Activated naive CD4-positive, alpha-beta T cell treated with anti-CD3 and anti-CD28 coated beads, Interleukin-2, amount 50 U/mL, for 16 hours (primary cell): ENCODE measurements at places on chromosomes 5 and 9.

DNA sequence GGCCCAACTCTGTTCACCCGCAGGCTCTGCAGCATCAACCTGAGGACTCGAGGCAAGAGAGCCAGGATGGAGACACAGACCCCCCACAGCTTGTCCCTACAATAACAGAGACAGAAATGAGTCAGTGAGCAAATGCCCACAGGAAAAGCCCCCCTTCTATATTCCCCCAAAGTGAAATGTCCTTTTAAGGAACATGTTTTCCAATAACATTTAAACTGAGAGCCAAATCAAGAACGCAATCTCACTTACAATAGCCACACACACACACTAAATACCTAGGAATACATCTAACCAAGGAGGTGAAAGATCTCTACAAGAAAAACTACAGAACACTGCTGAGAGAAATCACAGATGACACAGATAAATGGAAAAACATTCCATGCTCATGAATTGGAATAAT lies 49.0 kb downstream of the TEX10 start:
- DNase-seq = no peak

DNA sequence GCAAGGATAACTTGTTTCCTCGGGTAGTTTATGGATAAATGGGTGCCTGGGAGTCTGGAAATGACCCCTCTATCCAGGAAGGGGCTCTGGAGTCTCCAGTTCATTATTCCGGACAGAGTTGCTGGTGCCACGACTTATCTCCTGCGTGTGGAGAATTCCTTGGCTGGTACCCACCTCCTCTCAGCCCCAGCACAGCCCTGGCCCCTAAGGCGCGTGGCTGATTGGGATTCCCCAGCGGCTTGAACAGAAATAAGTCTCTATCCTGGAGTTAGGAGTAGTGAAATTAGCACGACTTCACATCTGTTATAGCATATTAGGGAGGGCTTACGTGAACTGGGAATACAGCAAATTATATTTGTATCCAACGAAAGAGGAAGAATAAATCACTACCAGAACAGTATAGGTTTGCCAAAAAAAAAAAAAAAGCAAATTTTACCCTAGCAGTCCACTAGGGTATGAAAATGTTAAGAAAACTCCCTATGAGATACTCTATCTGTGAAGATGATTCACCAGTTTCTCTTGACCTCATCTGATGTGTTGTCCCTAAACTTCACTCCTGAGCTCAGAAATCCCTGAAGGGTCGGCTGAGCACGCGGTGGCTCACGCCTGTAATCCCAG lies 172.5 kb upstream of the OTULINL start:
- no peak for DNase-seq

DNA sequence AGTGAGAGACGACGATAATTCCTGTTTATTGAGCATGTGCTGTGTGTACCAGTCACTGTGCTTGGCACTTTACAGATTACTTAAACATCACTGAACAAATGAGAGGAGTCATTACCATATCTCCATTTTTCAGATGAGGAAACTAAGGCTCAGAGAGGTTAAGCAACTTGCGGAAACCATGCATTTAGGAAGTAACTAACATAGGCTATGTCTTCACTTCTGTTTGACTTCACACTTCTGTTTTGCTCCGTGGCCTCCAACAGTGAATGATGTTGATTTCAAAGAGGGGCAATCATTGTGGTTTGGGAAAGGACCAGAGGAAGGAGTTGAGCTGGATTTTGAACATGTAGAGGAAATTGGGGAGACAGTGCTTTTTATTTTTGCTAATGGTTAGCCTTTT lies 16.7 kb downstream of the GCNT1 start:
- no peak for DNase-seq

DNA sequence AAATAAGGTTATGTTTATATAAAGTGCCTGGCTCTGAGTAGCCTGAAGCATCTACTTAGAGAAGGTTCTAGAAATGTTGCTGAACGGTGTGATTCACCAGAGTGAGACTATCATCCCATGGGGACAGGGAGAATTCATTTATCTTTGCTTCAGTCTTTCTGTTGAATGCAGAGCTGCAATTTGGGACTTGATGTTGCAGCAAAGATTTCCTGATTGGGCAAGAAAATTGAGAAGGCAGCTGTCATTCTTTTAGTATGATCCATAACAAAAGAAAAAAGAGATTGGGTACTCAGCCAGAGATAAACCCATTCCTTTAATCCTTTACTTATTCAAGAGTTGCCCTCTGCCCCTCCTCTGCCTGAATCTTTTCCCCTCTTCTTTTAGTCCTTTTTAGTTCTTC lies 456.3 kb upstream of the WWC1 start:
- DNase-seq = no peak

DNA sequence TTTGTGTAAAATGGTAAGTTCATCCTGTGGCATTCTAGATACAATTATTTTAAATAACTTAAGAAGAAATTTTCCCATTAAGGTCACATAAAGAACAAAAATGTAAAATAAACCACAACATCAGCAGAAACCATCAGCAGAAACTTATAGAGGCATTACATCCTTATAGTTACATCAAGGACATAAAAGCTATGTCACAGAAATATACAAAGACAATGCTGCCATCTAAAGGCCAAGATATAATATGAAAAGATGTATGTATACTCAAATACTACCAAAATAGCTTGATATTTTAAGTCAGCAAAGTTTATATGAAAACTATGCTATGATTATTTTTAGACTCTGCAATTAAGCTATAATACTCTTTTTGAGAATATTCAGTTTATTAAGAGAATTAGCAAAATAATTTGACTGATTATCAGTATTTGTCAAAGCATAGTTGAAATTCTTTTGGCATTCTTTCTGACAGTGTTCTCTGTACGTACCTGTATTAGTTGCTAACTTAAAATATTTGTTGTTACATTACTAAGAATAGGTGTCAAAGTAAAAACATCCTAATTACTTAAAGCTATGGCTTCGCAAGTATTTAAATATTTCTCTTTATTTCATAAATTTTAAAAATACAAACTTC lies 36.2 kb downstream of the FBXL17 start:
- no peak for DNase-seq

DNA sequence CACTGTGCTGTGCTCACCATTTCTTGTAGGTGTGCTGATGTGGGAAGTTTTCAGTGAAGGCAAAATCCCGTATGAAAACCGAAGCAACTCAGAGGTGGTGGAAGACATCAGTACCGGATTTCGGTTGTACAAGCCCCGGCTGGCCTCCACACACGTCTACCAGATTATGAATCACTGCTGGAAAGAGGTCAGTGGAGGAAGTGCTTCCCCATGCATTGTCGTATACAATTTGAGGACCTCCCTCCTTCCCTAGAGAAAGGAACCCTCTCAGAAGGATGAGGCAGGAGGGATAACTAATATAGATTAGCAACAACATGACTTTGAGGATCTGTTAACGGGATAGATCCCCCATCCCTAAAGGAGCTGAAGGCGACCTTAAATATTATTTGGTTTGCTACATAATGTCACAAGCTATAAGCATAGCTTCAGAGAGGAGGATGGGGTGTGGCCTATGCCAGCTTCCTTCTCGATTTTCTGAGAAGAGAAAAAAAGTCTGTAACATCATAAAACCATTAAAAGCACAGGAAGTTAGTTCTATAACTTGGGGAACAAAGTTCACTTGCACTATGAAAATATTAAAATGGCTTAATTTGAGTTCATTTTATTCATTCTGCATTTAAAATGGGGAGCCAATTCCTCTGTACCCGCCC lies 17.0 kb upstream of the CYFIP2 start:
- DNase-seq = no peak

DNA sequence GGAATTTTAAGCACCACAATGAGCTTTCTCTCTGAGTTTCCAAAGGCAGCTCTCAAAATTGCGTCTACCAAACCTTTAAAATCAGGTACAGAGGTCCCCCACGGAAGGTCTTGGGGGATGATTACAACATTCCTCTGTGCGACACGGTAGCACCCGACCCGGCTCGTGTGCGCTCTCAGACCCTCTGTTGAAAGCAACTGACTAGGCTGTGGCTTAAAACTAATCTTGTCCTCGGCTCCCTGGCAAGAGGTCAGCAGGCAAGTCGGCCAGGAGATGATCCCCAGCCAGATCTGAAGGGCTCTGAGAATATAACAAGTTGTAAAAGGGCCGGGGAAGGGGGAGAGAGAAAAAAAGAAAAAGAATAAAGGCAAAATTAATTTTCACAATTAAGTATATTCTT lies 92.6 kb upstream of the LMX1B start:
- no peak for DNase-seq

DNA sequence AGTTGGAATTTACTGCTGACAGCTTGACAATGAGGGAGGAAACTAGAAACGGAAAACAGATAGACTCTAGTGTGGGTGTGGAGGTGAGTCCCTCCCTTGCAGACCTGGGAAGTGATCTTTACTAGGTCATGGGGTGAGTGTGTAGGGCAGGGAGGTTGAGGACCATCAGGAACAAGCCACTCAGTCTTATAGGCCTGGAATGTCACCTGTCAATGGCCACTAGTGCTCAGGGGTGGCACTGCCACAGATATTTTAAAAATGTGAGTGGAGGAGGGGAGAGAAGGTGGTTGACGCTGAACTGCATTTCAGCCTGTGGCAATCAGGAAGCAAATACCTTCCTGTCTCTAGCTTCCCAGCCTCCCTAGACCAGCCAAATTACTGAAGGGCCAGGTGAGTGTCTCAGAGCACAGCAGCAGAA lies 9.0 kb downstream of the OR2S2 start:
- DNase-seq = no peak

GRCh38 chr5:143119291-143119769 lies 284.2 kb downstream of the NR3C1 start:
- DNase-seq = no peak

GRCh38 chr5:40034441-40034840 lies 609.7 kb upstream of the DAB2 start:
- no peak for DNase-seq

GRCh38 chr9:136412962-136413361 lies 2.5 kb downstream of the PMPCA start:
- DNase-seq = no peak

- DNase-seq = no peak
Observed at GRCh38 chr5:25094219-25094618, 449.4 kb upstream of the CDH10 start.

DNA sequence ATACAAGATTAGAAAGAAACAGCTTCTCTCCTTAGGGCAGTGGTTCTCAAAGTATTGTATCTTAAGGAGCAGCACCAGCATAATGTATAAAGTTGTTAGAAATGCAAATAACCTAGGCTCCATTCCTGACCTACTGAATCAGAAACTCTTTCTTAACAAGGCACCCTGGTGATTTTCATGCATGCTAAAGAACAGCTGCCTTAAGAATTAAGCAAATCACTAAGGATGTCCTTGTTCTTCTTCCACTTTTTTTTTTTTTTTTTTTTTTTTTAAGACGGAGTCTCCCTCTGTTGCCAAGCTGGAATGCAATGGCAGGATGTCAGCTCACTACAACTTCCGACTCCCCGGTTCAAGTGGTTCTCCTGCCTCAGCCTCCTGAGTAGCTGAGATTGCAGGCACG lies 1095.2 kb upstream of the EDIL3 start:
- no peak for DNase-seq

- peak; percentile 74 for DNase-seq
Observed at GRCh38 chr5:149381986-149382338, 2.9 kb upstream of the IL17B start.

- peak; percentile 17 for DNase-seq
Observed at GRCh38 chr5:127290019-127290945, at the start of gene MEGF10. Gene MEGF10 (plus strand): TSS chr5:127290796. CDS start chr5:127331309, 40,513 bp downstream.

GRCh38 chr9:2916382-2916985 lies 72.6 kb upstream of the PUM3 start:
- DNase-seq = no peak

DNA sequence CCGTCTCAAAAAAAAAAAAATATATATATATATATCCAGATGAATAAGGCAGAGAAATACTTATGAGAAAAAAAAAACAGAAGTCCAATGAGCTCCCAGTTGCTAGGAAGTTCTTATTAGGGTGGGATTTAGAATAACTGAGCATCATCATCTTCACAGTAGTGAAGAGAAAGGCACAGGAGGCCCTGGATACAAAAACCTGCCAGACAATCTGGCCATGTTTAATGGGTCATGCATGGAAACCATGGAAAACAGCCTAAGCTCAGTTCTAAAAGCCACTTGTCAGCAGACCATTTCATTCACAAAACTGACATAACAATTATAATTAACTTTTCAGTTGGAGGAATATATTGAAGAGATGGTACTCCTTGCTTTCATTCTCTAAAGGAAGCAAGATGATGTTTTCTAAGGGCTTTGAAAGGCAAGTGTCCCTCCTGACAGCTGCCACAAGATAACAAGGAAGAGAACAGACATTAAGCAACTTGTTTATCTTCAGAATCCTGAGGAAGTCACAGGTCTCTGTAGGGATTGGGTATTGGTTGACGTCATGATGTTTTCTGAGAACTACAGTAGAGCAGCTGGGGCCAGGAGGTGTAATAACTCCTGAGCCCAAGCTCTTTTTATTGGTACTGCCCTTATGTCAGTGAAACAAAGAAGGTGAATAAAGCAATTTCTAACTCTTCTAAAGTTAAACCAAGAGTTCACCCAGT lies 463.1 kb downstream of the DMAC1 start:
- DNase-seq = no peak

DNA sequence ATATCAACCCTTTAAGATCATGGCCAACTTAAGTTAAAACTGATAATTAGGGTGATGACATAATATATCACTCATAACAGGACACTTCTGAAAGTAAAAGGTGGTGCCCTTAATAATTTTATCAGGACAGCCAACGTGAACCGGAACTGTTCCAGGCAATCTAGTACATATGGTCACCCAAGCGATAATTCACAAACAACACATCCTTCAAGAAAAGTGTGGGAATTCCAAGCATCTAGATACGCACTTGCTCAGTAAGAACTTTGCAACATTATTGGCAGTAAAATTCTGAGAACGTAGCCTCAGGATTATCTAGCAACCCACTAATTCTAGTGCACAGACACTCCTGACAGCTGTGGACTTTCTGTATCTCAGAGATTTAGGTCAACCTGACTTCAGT lies 85.7 kb downstream of the ALDH7A1 start:
- no peak for DNase-seq

- no peak for DNase-seq
Observed at GRCh38 chr9:14710804-14711203, 11.7 kb downstream of the CER1 start.

GRCh38 chr9:110580850-110581249 lies 1.3 kb upstream of the SVEP1 start:
- DNase-seq = no peak

- no peak for DNase-seq
Observed at GRCh38 chr9:119050281-119050680, 319.0 kb downstream of the BRINP1 start.

DNA sequence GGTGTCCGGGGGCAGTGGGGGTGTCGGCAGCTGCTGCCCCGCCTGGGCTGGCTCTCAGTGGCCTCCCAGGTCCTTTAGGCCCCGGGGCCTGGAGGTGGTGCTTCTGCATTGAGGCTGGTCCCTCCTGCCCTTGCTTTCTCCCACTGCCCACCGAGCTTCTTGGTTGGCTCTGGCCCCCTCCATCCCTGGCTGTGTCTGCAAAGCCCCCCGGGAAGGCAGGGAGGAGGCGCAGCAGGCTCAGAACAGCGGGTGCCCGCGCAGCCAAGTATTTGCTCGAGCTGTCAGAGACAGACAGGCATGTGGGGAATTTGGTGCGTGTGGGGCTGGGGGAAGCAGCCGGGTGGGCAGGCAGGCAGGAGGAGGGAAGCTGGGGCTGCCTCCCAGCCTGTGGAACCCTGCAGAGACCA lies 11.5 kb downstream of the CXXC5 start:
- no peak for DNase-seq

GRCh38 chr5:117833691-117834090 lies 1154.7 kb downstream of the DTWD2 start:
- no peak for DNase-seq

- DNase-seq = no peak
Observed at GRCh38 chr5:97888439-97888838, 705.4 kb upstream of the RIOK2 start.
